ENCODE measurements at places on chromosomes 4 and X.

DNA sequence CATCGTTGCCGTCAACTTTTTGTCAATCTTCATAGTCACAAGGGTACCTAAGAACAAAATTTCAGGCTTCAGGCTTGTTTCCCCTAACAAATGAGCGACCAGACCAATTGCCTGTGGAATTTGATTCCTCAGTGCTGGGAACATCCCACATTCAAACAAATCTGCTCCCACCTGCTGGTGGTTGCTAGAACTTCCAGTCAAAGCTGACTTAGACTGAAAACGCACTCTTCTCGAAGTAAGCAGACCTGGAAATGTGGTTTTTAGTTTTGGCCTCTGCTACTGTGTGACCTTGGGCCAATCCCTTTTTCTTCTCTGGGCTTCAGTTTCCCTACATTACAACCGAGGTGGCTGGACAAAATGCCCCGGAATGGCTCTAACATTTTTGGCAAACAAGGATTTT, 1.8 kb upstream of the GABRQ start:
- DNase-seq, result peak; percentile 46

- DNase-seq, result no peak
These were observed 507.2 kb downstream of the FSTL5 start for GRCh38 chr4:161656594-161656993.

DNA sequence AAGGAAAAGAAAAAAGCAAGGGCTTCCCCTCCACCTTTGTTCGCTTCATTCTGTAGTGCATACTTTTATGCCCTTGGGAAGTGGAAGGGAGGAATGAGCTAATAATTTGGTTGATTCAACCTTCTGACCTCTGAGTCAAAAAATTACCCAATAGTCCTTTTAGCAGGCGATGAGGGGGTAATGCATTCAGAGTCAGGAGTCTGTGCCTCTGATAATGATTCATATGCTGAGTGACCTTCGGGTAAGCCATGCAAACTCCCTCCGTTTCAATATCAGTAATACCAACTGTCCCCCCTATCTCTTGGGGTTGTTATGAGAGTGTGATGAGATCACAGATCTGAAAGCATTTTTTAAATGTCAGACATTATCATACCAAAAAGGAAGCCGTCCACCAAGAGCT, 41.6 kb upstream of the ACSL4 start:
- DNase-seq, result no peak

DNA sequence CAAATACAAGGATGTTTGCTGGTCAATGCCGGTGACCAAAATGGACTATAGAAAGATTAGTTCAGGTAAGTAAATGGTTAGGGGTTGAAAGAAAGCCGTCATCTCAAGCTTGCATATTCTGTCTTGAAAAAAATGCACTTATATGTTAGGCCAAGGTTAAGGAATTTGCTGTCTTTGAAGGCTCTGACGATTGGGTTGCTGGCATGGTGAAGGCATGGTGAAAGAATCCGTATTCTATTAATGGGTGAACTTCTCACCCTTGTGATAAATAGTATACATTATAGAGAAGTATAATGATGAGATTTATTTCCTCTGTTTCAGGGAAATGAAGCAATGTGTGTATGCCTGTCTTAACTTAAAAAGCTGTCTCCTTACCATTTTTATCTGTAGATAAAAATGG, 132.6 kb downstream of the ADGRL3 start:
- no peak for DNase-seq

- no peak for DNase-seq
These were observed 13.0 kb upstream of the NDUFC1 start for GRCh38 chr4:139315221-139315675.

DNA sequence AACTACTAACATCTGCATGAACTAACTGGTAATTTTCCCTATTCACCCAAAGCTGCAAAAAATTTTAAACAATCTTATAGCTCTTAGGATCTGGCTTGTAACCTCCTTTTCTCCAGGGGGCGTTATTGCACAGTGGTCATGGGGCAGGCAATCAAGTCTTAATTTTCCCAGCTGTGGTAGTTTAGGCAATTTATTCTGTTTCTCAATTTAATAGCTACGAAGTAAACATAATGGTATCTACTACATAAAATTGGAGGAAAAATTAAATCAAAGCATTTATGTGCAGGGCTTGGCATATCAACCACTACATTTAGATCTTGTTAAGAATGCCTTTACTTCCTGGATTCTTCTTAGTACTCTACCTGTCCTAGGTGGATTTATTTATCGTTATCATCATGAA, 137.4 kb upstream of the GUCY1A1 start:
- DNase-seq, result no peak

DNA sequence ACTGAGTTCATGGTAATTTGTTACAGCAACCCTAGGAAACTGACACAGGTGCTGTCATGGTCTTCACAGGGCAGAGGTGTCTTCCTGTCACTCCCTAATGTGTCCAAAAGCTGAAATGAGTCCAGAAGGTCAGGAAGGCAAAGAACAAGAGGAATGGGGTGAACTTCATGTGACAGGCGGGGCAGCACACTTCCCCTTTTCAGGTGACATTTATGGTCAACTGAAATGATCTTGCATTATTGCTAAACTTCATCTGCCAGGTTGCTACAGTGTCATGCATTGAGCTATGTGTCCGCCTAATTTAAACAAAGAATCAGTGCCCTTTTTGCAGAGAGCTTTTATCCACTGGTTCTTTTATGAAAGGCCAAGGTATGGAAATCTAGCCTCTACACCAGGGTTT, 15.9 kb upstream of the CCDC149 start:
- DNase-seq, result peak; percentile 21

DNA sequence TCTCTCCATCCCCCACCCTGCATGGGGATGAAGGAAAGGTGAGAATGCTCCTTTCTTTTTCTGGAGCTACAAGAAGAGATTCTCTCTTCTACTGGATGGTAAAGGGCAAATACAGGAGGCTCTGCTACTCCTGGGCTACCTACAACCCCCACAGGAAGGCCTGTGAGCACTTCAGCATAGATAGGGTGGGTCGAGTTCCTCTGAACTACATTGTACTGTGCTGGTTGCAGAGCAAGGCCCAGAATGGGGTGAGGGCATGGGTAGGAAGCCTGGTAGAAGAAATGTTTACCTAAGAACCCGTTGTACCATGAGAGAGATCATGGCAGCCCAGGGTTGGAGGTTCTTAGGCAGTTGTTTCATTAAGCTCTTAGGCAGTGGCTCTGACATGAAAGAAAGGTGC, 510.4 kb downstream of the MID1IP1 start:
- no peak for DNase-seq

DNA sequence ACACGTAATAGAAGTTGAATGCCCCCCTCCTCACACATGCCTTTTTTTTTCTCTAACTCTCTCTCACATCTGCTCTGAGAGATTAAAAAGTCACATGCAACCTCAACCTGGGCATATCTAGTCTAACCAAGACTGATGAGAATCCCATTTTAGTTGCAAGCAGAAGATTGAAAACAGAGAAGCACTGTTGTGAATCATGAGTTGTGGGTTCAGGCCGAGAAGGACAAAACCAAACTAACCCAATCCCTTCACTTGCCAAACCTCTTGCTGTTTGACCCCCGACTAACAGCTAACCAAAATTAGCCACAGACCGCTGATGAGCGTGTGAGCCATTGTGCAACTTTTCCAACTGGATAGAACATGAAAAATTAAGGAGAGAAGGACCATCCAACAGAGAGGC, 31.8 kb downstream of the CXCL1 start:
- no peak for DNase-seq

GRCh38 chr4:65344278-65344825, 325.9 kb downstream of the EPHA5 start:
- DNase-seq, result no peak

DNA sequence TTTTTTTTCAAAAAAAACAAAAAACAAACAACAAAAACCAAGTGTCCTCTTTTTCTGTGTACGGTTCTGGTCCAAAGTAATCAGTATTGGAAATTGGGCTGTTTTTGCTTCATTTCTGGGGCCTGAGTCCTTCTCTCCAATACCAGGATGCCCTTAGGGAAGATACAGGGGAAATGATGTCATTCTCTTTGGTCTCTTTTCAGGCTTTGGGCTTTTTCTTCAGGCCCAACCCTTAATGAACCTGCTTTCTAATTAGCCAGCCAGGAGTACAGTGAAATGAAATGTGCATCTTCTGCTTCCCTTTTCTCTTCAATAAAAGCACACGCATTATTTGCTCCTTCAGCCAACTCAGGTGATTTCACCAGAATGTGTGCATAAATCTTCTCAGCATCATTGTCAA, 52.6 kb upstream of the RBPJ start:
- DNase-seq, result no peak

DNA sequence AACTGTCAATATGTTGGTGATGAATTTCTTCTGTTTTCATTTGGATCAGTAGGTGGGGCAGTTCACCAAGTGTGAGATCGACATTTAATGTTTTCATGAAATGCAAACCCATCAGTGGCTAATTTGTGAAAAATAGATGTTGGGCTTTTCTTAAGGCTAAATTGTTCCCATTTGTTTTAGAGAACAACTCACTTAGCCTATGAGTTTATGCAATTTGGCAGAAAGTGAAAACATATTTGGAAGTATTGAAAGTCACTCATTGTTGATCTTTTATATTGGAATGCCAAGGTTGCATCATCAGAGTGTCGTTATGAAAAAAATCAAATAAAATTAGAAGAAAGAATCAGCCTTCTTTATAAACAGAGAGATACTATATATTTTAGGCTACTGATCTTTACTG, 132.4 kb downstream of the RPA4 start:
- DNase-seq, result no peak

DNA sequence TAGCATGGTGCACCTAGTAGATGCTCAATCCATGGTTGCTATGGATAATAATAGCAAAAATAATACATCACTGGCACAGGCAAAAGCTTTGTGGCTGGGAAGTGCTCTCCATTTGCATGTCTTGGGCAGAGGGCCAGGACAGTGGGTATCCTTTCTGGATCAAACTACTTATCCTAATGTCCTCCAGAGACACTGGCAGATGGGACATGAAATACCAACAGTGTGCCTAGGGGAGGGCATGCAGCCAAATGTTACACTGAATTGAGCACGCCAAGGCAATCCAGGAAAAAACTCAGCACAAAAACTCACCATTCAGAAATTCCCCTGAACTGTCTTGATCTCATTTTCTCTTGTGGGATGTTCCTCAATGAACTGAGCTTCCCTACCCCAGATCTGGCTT, 98.6 kb upstream of the SCML1 start:
- no peak for DNase-seq

DNA sequence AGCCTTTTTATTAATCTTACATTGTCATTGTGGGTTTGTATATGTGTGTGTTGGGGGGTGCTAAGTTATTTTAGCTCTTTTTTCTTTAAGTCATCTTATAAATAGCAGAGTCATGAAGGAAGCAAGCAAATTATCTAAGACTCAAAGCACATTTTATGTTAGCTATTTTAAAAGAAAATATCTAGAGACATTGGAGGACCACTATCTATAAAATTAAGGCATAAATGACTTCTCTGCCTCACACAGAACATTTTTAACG, 3.7 kb upstream of the PPBP start:
- no peak for DNase-seq

DNA sequence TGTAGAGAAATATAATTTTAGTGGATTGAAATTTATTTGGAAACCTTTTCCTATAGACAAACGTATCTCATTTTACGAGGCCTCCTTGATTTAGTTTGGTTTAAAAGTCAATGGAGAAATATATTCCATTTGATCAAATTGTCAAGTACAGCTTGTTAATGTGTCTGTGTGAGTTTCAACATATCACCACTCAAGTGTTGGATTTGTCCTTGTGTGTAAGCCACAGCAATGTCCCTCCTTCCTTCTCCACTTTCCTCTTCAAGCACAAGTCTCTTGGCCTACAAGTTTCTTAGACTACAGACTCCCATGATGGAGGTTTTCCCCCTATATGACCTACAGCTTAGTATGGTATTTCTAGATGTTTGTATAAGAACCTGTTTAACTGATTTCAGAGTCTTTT, 104.7 kb downstream of the SYNPO2 start:
- DNase-seq, result no peak

DNA sequence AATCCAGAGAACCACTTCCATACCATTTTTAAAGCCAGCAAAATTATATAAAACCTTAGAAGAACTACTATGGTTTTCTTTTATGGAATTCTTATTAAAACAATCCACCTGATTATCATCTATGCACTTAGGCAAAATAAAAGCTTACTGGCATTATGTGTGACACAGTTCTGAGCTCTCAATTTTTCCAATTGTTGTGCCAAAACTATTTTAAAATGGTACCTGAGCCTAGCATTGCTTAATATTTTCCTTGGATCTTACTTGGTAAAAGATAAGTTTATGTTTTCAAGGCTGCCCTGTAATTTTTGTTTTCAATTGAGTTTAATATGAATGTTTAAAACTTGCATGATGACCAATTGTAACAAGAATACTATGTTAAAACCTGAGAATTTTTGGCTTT, 201.3 kb downstream of the MAD2L1 start:
- DNase-seq, result no peak

GRCh38 chrX:103615781-103616371, 8.1 kb downstream of the TCEAL3 start:
- DNase-seq, result no peak

GRCh38 chr4:176383273-176384077, 63.7 kb downstream of the SPCS3 start:
- no peak for DNase-seq

DNA sequence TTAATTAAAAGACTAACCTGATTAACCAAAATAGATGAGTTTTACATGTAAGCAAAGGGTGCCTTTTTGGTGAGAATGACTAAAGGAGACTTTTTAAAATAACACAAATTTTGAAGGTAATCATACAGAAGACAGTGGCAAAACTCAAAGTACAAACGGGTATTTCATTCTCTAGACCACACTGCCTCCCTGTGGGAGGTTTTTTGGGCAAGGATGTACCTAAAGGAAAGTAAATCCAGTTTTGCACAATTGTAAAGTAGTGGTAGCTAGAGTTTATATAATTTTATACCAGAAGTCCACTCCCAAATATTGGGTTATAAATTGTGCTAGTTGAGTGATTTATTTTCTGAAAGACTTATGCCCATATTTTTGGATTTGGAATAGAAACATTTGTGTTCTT, 201.0 kb downstream of the PAPSS1 start:
- DNase-seq, result no peak

GRCh38 chr4:51831133-51831532, 11.8 kb upstream of the DCUN1D4 start:
- peak; percentile 55 for DNase-seq

DNA sequence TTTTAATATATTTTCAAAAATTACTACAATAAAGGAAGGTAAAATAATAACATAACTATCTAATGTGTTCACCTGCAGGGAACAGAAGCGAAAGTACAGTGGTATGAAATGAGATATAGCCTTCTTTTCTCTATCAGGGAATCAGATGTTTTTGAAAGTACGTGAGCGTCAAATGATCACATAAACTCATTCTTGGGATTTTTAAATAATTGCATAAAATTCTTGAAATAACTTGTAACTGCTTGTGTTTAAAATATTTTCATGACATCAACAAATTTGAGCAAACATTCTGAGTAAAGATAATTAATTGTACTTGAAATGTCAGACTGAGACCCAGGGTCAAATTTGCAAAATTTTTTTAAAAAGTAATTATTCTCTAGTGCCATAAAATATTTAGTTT, 193.5 kb upstream of the NEIL3 start:
- DNase-seq, result no peak

DNA sequence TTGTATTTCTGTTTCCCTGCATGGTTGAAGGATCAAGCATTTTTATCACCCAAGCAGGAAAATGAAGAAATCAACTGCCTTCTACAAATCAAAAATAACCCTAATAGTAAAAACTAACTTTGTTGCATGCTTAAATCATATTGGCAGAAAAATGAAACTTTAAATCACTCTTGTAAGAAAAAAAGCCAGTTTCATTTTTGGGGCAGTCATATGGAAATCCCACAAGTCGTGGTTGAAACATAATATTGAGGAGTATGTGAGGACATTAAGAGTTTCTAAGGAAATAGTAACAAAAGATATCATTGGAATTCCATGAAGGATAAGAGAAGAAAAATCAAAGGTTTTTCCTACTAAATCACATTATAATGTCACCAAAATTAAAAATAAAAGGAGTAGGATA, 8.4 kb downstream of the TEC start:
- no peak for DNase-seq
